HCT116 (cell line): ENCODE measurements at places on chromosomes 6 and 20.

DNA sequence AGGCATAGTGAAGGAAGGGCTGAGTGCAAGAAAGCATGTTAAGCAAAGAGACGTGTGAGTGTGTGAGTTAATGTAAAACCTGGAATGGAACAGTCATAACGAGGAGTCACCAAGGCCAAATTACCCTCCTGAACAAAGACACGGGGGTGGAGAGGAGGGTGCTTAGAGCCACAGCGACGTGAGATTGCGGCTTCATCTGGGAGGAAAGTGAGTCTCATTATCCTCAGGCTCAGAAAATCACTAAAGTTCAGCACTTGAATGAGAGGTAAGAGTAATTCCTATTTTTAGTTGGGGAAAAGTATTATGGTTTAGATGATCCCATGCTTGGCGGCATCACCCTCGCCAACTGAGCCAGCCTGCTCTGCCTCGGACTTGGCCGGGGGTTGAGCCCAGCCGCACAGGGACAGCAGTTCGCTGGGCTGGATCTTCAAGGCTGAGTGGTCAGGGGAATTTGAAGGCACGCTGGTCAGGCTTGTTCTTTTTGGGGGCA is 136.6 kb downstream of the DTNBP1 start:
- DNase-seq, result no peak

DNA sequence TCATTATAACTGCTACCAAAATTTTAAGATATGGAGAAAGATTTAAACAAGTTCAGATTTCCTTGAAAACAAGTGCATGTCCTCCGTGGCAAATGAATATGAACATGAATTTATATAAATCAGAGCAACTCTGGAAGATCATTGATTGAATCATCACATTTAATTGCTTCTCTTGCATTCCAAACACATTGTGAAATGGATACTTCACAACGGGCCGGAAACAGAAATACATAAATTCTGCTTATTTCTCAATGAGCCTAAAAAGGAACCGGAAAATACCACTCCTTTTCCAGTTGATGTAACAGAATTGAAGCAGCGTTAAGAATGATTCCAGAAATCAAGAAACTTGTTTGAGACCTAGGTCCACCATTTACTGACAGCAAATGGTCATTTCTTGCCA is 134.6 kb upstream of the BTN3A2 start:
- no peak for DNase-seq

- DNase-seq, result no peak
Observed at GRCh38 chr20:51886341-51886740, 84.0 kb upstream of the SALL4 start.

DNA sequence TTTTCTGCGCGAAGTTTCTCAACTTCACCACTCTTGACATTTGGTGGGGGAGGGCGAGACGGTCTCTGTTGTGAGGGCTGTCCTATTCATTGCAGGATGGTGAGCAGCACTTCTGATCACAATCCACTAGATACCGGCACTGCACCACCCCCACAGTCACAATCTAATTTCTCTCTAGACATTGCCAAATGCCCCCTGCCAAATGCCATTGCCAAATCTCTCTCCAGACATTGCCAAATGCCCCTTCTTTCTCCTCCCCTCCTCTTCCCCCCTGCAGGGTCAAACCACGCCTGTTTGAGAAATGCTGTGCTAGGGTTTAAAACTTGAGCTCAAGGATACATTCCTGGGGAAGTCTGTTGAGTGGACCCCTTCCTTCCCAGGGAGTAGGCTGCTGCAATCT is 603.5 kb upstream of the CDH4 start:
- DNase-seq, result no peak

GRCh38 chr20:61314326-61315010 is 62.4 kb downstream of the CDH4 start:
- no peak for DNase-seq

DNA sequence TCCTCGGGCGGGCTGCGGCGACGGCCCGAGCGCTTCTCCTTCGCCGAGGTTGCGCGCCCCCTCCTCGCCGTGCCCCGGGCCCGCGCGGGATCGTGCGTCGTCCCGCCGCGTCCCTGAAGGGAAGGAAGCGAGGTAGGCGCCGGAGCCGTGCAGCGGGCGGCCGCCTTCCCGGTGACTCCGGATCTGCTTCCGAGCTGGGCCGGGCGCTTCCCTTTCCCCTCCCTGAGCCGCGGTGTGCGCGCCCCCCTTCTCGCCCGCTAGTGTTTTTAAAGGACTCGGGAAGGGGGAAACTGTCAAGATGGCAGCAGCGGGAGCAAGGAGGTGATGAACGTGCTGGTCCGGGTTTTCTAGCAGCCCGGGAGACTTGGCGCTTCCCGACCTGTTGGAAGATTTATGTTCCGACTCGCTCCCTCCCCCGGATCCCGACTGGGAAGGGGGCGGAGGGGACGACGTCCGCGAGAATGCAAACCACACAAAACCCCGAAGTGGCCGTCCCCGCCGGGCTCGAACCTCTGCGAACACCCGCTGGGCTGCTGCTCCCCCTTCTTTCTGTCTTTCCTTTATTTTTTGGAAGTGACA is 744 bp upstream of the FOXO3 start:
- DNase-seq, result no peak

DNA sequence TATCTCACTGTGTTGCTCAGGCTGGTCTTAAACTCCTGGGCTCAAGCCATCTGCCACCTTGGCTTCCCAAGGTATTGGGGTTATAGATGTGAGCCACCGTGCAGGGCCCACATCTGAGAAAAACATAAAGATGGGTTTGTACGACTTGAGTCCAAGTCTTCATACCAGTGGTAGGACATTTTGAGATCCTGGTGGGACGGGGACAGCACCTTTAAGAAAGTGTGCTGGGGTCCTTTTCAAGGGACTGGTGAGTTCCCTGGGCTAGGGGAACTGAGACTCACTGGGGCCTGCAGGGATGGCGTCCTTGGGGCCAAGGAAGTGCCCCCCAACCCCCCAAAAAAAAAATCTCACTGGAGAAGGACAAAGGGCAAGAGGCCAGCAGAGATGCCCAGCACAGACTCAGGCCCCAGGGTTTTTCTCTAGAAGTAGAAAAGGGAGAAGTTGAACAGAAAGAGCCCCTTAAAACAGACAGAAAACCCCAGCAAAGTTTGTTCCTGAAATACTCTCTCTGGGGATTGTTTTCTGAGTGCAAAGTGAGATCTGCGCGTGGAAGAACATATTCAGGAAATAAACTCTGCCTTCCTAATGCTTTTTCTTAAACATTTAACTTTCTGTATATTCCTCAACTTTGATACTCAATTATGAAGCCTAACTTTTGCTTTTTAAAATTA is 10.7 kb downstream of the OSBPL2 start:
- DNase-seq, result no peak

- no peak for DNase-seq
Observed at GRCh38 chr6:70997379-70997778, 40.5 kb upstream of the B3GAT2 start.

DNA sequence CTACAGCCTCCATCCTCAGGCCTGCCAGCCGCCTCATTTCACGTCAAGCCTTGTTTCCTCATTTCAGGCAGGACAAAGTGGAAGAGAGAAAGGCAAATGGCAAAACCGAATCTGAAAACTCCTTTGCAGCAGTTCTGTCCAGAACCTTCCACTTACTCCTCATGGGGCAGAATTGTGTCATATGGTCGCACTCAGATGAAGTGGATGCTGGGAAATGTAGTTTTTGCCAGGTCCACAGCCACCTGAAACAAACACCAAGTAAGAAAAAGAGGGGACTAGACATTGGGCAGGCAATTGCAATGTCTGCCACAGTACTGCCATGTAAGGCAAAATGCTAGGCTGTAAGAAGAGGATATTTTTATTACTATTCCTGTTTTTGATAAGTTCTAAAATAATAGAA is 44.9 kb downstream of the ISM1 start:
- DNase-seq, result no peak

- DNase-seq, result no peak
Observed at GRCh38 chr20:62997417-62998035, 9.2 kb downstream of the BHLHE23 start.

DNA sequence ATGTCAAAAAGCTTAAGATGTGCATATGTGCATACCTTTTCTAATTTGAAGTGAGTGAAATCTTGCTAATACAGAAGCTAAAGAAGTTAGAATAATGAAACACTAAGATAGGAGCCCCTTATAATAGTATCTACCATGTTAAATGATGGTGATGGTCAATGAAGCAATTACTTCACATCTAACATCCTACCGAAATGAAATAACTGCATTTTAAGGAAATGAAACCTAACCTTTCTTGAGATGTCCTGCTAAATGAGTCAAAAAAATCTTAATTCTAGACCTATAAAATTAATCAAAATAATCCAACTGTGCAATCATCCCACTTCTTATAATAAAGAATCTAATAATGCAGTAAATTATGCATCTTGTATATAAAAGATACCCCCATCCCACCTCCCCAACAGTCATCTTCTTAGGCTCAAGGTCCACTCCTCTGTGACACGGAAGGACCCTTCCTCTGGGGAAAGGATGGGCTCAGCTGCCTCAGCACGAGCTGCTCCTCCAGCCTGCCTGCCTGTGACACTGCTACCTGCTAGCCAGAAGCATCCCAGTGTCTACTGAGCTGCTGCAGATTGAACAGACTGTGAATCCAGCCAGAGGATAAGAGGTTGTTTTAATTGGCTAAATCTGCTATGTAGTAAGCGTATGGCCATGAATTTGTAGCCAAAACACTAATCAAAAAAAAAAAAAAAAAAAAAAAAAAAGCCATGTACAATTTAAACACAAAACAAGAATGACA is 129.6 kb upstream of the BEND3 start:
- no peak for DNase-seq

- DNase-seq, result no peak
Observed at GRCh38 chr20:4484379-4484997, 237.2 kb upstream of the PRND start.

- DNase-seq, result no peak
Observed at GRCh38 chr6:112881828-112882780, 535.0 kb downstream of the RFPL4B start.

DNA sequence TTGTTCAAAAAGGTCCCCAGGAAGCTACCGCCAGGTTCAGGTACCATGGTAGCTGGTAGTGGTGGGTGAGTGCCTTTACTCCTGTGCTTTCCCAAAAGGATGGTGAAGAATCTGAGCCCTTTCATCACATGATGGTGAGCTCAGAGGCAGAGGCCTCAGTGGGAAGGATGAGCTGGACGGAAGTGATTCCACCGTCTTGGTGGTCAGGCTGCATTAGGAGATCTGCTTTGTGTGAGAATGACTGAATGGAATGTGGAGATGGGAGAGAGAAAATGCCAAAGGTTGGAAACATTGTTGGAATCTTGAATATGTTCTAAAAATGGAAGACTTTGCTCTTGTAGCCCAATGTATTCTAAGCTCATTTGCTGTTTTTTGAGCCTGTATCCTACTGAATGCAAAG is 108.1 kb upstream of the SCP2D1 start:
- no peak for DNase-seq

DNA sequence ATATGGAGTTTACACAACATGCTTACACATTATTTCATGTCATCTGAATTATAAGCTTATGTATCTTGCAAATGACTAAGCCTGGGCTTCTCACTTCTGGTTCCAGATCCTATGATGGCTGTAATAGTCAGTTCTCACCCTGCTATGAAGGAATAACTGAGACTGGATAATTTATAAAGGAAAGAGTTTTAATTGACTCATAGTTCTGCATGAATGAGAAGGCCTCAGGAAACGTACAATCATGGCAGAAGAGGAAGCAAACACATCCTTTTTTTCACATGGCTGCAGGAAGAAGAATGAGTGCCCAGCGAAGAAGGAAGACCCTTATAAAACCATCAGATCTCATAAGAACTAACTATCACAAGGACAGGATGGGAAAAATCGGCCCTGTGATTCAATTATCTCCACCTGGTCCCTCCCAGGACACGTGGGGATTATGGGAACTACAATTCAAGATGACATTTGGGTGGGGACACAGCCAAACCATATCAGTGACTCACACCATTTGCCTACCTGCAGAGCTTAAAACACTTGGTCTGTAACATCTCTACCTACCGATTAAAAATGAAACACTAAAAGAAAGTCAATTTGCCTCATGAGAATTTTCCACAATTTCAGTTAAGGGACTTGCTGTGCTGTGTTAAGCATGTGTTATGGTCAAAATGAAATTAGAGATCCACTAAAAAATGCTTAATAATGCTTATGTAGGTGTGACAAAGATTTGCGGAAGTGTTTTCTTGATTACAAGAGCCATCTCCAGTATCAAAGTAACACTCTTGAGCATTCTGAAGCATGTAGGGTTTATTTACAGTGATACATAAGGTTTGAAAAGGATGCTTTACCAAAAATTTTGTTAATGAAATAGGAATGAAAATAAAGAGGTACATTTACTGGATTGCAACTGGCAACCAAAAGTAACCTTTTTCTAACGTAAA is 2.2 kb upstream of the RWDD1 start:
- no peak for DNase-seq

DNA sequence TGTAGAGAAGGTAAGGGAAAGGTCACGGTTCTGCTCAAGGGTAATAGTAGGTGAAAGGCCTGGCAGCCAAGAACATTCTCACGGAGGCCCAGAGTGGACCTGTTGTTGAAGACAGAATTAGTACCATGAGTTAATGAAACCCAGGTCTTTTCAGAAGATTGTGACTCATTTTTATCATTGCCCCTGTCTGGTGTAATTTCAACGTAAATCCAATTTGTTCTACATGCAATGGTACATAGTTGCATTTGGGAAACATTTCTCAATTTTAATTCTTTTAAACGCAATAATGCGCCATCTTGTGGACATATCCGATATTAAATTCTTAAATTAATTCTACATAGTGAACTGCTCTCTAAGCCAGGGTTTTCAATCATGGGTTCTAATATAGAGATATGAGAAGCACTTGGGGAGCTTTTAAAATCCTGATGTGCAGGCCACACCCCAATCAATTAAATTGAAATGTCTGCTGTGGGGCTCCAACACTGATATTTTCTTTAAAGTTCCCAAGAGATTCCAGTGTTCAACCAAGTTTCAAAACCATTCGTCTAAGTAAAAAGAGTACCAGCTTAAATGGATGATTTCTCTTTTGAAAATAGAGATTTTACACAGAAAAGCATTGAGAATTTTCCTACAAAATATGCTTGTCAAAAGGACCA is 257.4 kb downstream of the PLCB1 start:
- peak; percentile 23 for DNase-seq

DNA sequence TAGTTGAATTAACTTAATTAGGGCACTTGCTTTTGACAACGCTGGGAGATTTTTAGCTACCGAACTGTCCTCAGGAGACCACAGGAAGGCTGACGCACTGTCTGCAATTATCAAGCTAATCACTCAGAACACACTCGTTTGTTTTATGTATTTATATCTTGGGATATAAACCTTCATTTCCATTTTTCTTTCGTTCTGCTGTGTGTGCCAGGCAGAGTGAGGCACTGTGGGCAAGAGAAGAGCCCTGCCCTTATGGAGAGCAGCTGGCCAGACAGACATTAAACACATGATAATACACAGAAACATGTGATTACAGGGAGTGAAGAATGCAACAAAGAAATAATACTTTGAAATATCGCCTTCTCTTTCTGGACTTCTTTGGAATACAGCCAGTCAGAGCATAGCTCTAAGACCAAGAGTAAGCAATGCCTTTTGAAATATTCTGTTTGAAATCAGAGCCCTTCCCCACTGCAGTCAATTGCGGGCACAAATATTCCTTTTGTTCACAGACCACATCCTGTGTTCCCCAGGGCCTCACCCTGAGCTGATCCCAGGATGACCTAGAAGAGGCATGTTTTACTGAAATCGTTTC is 96.8 kb downstream of the ANKRD60 start:
- DNase-seq, result peak; percentile 27

GRCh38 chr6:101268541-101268940 is 125.0 kb upstream of the GRIK2 start:
- DNase-seq, result no peak
